GM04503 (cell line): ENCODE measurements at places on chromosomes 2 and 18.

DNA sequence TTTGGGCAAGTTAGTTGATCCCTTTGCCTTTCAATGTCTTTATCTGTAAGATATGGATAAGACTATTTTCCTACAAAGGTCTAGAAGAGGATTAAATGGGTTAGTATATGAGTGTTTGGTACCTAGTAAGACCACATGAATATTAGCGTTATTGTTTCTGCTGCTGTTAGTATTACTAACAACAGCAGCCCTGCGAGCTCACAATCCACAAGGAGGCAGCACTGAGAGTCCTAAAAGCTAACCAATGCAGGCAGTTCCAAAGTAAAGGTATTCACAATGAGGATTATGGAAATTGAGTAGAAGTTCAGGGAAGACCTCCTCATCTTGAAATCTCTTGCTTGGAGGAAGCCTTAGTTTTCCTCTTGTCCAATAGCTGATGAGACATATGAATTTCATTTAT is 248.9 kb downstream of the TDRD15 start:
- no peak for DNase-seq

- no peak for DNase-seq
These were observed 54.8 kb downstream of the CDC42EP3 start for GRCh38 chr2:37616677-37617005.

GRCh38 chr2:73516033-73516432 is 126.2 kb downstream of the NAT8 start:
- DNase-seq = no peak

GRCh38 chr18:21341141-21341540 is 99.1 kb downstream of the GREB1L start:
- no peak for DNase-seq

DNA sequence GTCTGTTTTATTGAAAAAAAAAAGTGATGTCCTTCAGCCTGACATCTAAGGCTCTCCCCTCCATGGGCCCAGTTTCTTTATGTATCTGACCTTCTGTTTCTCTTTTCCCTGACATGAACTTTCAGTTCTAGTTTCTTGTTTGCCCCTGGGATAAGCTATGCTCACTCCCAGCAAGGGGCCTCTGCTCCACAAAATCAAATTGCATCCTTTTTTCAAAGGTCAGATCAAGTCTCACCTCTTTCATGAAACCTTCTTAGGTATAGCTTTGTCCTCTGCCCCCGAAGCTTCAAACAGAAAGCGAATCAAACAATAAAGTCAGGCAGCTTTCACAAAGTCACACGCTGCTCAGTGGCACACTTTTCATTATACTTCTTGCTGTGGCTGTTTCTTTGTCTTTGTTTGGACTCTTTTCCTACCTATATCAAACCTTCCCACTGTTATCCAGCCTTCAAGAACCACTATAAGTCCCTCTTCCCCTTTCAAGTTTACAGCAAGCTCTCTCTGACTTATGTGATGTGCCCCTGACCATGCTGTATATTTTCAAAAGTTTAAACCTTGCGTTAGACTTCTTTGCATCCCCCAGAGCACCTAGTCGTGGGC is 23.3 kb downstream of the MAP3K19 start:
- DNase-seq = no peak

GRCh38 chr2:73202156-73203054 is at the start of gene NOTO:
Gene NOTO (plus strand): TSS chr2:73202574. CDS start chr2:73202667, 93 bp downstream.
- DNase-seq = no peak

- no peak for DNase-seq
These were observed 150.9 kb upstream of the KCNH7 start for GRCh38 chr2:162989507-162989906.

DNA sequence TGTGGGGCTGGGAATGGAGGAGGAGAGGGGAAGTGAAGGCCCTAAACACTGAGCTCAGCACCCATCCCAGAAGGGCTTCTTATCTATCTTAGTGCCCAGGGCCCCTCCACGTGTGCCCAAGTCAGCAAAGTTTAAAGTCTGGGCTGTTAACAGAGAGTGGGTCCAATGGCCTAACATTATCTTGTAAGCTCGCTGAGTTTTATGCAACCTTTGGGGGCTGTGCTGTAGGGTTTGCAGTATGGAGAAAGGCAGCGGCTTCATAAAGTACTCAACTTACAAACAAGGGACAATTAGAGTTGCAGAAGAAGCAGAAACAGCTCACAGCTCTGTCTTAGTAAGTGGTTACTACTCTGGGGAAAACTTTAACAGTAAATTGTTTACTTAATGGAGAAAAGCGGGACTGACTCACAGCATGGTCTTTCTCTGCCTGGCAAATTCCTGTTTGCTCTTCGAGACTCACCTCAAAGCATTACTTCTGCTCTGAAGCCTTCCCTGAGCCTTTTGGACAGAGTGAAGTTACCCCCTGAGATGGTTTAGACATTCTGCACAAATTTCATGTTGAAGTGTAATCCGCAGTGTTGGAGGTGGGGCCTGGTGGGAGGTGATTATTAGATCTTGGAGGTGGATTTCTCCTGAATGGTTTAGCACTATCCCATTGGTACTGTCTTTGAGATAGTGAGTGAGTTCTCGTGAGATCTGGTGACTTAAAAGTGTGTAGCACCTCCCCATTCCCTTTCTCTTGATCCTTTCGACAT is 9.0 kb downstream of the ENOSF1 start:
- DNase-seq = peak; percentile 27

- no peak for DNase-seq
These were observed 216.2 kb downstream of the CDH20 start for GRCh38 chr18:61549416-61549815.

- DNase-seq = no peak
These were observed 37.6 kb upstream of the IL1RL1 start for GRCh38 chr2:102273619-102274211.

DNA sequence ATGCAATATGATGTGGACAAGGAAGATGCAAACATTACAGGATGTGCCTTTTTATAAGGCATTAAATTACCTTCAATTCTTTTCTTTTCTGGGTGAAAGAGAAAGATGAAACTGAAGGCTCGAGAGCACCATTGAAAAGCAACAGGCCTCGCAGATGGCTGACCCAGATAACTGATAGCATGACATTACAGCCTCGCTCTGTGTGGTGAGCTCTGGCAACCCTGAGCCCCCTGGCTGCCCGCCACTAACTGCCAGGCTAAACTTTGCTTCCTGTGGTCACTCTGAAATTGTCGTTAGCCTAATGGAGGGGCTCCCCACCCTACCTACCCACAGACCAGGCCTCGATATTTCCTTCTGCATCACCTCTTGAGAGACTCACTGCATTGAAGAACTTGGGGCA is 516.8 kb upstream of the FANCL start:
- DNase-seq = no peak

DNA sequence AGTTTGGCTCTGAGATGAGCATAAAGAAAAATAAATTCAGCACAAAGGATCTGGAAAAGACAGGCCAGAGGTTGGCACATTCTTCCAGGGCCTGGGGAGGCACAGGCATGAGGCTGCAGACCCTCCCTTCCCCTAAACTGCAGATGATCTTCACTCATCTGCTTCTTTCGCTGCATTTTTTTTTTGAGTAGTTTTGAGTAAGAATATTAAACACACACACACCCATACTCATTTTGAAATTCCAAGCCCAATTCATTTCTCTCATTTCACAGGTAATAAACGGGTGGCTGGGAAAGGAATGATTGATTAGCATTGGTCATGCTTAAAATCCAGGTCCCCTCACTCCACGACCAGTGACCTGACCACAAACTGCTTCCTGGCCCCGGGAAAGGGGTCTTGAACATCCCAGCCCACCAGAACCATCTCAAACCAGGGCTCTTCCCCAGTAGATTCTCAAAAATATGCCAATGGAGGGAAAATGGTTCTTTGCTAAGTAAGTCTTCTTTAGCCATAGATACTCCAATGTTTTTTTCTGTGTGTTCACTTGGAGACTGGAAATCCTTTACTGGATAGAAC is 219.6 kb downstream of the ANAPC1 start:
- DNase-seq = no peak

DNA sequence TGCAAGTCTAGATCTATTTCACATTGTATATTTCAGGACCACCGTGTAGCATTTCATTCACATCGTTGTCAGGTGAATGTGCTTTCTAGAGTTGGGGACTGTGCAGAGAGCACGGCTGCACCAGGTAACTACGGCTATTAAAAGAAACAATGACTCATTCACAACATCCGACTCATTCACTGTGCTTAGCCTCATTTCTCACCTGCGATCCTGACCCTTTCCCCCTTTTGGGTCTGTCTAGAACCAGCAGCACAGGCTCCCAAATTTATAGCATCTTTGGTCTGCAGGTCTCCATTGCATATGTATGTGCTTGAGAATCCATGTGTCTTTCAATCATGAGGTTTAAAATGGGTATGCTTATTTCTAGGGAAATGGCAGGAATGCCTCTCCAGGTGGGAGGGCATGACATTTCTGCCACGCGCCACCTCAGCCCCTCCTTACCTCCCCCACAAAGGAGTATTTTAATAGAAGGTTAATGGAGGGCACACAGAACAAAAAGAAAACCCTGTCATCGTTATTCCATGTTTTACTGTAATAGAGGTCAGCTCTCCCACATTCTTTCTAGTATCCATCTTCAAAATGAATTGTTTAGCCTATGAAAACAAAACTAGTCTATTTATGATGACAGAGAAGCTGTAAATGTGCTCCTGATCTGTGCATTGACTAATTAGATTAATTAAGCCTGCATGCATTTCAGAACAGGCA is 246.7 kb upstream of the EPHA4 start:
- no peak for DNase-seq

GRCh38 chr2:74575320-74575719 is 20.8 kb downstream of the DOK1 start:
- DNase-seq = no peak

DNA sequence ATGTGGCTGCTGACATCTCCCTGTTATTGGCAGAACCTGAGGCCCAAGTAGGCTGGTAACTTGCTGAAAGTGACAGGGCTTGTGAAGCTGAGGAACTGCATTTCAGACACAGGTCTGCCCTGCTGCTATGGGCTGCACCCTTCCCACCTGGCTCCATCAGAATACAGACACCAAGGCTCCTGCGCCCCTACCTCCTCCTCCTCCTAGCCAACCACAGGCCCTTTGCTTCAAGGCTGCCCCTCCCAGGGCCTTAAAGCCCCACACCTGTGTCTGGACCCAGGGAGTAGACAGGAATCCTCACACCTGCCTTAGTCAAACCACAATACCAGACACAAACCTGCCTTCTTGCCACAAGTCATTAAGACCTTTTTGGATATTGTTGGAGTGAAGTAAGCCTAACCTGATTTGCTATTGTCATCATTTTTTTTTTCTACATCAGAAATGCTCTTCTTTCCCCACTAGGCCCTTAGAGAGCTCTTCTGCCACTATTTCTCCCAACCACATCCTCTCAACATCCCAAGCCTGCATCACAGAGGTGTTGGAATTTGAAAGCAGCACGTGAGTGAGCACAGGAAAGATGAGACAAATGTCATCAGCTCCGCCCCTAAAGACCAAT is 489.7 kb downstream of the EIPR1 start:
- no peak for DNase-seq

- peak; percentile 6 for DNase-seq
These were observed 310.8 kb downstream of the ERBB4 start for GRCh38 chr2:212227755-212228154.

DNA sequence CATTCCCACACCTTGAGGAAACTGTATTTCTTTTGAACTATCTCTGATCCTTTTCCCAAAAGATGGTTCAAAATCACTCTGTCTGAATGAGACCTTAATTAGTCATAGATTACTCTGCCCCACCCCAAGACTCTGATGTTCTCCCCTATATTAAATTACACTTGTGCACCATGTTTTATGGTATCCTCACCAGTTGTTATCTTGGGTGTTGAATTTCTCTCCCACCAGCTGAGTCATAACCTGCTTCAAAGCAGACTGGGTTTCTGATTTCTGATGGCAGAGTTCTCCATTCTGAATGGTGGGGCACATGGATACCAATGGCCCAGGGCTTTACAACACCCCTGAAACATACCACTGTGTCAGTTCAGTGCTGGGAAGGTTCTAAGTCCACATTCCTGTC is 15.0 kb downstream of the CDH20 start:
- DNase-seq = no peak

DNA sequence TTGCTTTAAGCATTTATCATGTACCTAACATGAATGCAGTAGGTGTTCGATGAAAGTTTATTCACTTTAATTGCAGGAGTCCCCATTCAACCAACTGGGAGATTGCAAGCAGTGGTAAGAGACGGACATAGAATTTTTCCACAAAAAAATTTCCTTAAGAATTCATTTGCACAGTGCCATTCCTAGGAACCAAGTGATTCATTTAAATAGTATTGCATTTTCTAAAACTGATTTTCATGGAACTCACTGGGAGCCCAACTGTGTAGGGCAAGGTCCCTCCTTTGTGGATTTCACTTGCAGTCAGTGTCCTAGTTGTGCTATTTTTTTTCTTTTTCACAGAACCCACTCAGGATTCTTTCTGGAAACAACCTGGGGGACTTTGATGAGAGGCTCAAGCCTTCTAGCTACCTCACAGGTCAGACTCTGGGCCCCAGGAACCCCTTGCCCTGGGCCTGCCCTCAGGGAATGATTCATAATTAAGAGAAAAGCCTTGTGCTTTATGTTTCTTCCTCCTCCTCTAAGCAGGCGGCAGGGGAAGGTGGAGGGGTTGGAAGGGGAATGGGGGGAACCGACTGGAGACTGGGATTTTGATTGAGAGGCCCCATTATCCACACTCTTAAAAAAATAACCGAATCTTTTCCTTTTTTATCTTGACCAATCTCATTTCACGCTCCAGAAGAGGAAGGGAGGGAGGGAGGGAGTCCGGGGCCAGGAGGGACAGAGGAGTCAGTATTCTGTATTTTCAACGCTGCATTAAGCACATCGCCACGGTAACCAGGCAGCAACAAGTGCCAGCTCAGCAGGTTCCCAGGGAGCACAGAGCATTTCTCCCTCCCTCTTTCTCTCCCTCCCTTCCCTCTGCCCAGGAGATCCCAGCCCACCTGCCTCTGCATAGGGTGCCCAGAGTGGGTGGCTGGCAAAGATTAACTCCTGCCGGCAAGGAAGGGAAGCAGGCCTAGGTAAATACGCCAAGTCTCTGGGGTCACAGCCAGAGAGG is 51.8 kb downstream of the PSD4 start:
- no peak for DNase-seq

- DNase-seq = no peak
These were observed 32.7 kb downstream of the NLRC4 start for GRCh38 chr2:32231959-32232358.

GRCh38 chr18:46794607-46795006 is 37.8 kb upstream of the ST8SIA5 start:
- DNase-seq = no peak

DNA sequence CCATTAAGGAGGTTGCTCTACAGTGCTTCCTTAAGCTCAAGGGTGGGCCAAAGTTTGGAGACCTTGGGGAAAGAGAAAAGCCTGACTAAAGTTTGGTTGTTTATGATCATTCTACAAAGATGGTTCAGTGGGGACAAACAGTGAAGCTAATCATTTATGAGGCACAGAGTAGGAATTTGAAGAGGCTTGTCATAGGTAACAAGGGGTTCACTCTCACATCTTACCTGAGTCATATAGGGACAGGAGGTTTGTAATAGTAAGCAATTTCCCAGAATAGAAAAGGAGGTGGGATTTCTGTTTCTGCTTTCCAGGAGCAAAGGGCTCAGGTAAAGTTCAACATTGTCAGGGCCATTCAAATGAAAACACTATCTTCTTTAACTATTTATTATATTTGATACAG is 787.9 kb downstream of the CPS1 start:
- no peak for DNase-seq

DNA sequence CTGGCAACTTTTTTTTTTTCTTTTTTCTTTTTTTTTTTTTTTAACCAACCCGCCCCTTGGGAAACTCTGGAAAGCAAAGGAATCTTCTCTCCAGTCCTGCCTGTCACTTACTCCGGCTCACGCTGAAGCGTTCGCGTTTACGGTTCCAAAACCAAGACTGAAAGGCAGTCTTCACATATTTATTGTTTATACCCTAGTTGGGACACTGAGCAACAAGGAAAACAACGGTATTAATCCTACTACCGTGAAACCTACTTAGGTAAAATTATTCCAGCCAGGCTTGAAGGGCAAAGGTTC is 125.4 kb downstream of the OSBPL1A start:
- DNase-seq = no peak
